ENCODE measurements at places on chromosomes 3 and 15. TPM values are rescaled to one million over a fixed set of nuclear protein-coding genes. Genes with fewer than 3 reads are reported as not detected.

Gene DUOX1
- total RNA-seq = not detected

Gene MYRIP
- total RNA-seq = not detected

Gene ZNF385D
- total RNA-seq = not detected

Gene HIGD2B
- not detected for total RNA-seq

Gene KNG1
- not detected for total RNA-seq

Gene COL8A1
- not detected for total RNA-seq

Gene NR2E3
- 0.38 TPM for total RNA-seq
